Endothelial cell (in vitro differentiated cells): ENCODE measurements at places on chromosomes 11 and 22. TPM values are rescaled to one million over a fixed set of nuclear protein-coding genes. Genes with fewer than 3 reads are reported as not detected.

Gene SEZ6L
- total RNA-seq: 1.2 TPM

Gene SLC22A8
- total RNA-seq: not detected

Gene ANAPC15
- 36.5 TPM for total RNA-seq

Gene PIH1D2
- 2.5 TPM for total RNA-seq

Gene NFAM1
- total RNA-seq: 1.6 TPM

Gene OR10V1
- not detected for total RNA-seq

Gene BRMS1
- 38.4 TPM for total RNA-seq

GRCh38 chr11:9276571-9276970, 11.4 kb upstream of the DENND5A start:
- H3K4me1 ChIP-seq: peaks cover 5% of the 10 kb centered on the region
- no peak overlapping the region for H3K27ac ChIP-seq
- no peak overlapping the region for H3K4me3 ChIP-seq
- peaks cover 3% of the 10 kb centered on the region for H3K36me3 ChIP-seq
- peaks cover 2% of the 10 kb centered on the region for H3K27me3 ChIP-seq
- DNase-seq: no peak

DNA sequence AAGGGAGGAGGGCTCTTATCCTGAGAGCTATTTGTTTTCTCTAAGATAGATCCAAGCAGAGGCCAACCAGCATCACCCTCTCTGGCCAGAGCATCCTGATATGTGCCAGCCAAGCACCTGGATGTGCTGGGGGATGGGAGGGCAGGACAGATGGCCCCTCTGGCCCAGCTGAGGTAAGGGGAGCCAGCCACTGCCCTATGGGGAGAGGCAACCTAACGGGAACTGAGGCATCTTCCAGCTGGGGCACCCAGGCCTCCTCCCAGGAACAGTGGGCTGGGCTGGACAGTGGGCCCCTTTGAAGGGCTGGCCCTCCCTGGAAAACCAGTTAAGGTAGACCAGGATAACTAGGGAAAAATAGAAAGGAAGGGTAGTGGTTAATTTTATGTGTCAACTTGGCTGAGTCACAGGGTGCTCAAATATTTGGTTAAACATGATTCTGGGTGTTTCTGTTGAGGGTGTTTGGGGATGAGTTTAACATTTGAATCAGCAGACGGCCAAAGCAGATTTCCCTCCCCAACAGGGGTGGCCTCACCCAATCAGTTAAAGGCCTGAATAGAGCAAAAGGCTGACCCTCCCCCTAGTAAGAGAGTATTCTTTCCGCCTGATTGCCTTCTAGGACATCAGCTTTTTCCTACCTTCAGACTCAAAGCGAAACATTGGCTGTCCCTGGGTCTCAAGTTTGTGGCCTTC, 595.1 kb downstream of the BUD13 start:
- H3K27ac ChIP-seq: no peak overlapping the region
- no peak for DNase-seq
- peaks cover 48% of the 10 kb centered on the region for H3K4me1 ChIP-seq
- H3K36me3 ChIP-seq: no peaks in the 10 kb centered on the region

GRCh38 chr11:2134022-2135010, 4.9 kb downstream of the IGF2 start:
- peaks cover 5% of the 10 kb centered on the region for H3K36me3 ChIP-seq
- peaks cover 21% of the 10 kb centered on the region for H3K27me3 ChIP-seq
- H3K4me3 ChIP-seq: no peak overlapping the region
- H3K4me1 ChIP-seq: no peaks in the 10 kb centered on the region

DNA sequence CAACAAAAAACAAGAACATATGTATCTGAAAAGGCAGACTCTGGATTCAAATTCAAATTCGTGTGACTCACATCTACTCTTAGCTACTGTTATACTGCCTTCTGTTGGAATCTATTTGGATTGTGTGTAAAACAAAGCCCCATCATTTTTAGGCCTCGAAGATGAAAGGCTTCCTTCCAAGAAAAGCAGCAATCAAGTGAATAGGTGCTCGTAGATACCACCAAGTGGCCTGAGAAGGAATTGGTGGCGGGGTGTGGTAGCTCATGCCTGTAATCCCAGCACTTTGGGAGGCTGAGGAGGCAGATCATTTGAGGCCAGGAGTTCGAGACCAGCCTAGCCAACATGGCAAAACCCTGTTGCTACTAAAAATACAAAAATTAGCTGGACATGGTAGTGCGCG, 4.2 kb downstream of the GRAMD1B start:
- H3K4me3 ChIP-seq: no peak overlapping the region

DNA sequence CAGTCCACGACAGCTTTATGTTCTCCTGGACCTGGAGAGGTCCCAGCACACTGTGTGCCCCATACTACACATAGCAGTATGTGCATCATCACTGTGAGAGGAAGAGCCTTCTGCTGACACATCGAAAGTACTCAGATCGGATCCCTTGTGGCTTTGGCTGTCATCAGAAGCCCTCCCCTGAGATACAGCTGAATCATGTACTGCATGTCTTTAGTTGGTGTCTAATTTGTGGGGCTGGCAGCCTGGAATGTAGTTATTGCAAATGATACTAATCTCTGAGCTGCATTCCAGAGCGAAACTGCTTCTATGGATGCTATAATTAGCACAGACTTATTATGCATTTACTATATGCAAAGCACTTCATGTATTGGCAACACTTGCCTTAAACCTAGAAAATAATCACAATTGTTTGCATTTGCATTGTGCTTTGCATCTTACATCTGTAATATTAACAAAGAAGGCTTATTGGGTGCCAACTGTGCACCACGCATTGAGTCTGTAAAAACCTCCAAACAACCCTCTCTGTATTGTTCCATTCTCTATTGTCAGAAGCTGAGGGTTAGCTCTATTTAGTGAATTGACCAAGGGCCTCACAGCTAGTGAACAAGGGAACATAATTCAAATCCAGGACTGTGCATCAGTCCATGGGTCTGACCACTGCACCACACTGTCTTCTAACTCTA, 89.2 kb upstream of the CRTAM start:
- DNase-seq: no peak
- no peaks in the 10 kb centered on the region for H3K36me3 ChIP-seq
- peaks cover 27% of the 10 kb centered on the region for H3K4me1 ChIP-seq
- no peak overlapping the region for H3K4me3 ChIP-seq

DNA sequence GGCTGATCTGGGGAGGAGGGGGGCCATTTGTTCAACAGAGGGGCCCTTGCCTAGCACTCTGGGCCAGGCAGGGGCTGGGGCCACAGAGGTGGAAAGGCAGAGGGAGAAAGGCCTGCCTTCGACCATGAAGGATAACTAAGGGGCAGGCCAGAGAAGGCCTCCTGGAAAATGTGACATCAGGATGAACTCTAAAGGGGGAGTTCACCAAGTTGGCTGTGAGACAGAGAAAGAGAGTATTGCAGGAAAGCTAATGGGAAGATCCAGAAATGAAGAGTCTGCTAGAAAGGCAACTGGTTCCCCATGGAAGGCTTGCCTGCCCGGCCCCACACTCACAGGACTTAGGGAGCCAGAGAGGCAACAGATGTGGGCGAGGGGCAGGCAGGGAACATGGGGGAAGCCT, 16.3 kb downstream of the CSNK1E start:
- DNase-seq: no peak
- H3K27ac ChIP-seq: no peak overlapping the region
- H3K36me3 ChIP-seq: peaks cover 42% of the 10 kb centered on the region
- peaks cover 10% of the 10 kb centered on the region for H3K27me3 ChIP-seq

DNA sequence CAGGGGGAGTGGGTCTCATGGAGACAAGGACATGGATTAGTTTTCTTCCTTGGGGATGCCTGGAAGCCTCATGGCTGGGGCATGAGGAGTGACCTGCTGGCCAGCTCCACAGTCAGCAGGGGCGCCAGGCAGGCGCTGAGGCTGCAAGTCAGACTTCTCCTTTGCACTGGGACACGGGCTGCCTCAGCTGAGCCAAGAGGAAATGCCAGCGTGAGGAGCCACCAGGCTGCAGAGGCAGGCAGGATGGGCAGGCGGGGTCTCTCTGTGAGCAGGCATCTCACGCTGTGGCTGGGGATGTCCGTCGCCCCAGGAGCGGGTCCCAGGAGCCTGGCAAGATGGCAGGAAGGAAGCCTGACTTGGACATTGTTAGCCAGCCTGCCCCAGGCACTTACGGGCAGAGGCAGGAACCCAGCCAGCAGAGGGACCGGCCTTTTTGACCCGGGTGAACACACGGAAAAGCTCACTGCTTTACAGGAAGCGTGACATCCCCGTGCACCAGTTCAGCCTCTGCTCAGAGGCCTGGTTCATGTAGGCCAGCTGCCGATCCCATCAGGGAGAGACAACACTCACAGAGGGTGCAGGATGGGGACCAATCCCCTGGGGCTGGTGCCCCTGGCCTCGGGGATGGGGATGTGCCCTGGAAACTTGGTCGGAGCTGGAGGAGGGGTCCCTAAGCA, 10.2 kb downstream of the GNB1L start:
- H3K36me3 ChIP-seq: peaks cover 4% of the 10 kb centered on the region
- H3K4me1 ChIP-seq: peaks cover 4% of the 10 kb centered on the region
- H3K27ac ChIP-seq: no peak overlapping the region

GRCh38 chr11:112762707-112763090, 198.5 kb upstream of the NCAM1 start:
- peaks cover 4% of the 10 kb centered on the region for H3K27me3 ChIP-seq
- H3K4me1 ChIP-seq: no peaks in the 10 kb centered on the region
- no peak overlapping the region for H3K27ac ChIP-seq
- no peaks in the 10 kb centered on the region for H3K36me3 ChIP-seq

DNA sequence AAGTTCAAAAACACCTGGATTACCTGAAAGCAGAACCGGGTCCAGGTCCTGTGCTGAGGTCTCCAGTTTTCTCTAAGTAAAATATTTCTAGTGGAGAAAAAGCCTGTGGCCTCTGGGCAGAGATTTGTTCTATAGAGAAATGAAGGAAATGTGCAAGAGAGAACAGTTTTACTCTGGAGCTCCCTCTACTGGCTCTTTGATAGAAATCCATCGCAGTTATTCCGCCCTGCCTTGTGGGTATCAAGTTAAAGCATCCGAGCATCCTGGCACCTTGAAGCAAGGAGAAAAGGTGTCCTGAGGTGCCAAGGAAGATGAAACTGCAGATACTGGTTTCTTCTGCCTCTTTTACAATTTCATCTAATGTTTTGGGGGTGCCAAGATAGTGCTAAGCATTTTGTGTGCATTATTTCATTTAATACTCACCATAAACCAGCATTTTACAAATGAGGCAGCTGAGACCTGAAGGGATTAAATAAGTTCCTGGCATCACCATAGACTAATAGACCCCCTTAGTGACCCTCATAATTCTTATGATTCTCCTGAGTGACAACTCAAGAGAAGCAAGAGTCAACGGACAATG, 113.1 kb upstream of the HSD17B12 start:
- H3K36me3 ChIP-seq: no peaks in the 10 kb centered on the region
- H3K4me1 ChIP-seq: no peaks in the 10 kb centered on the region
- H3K27me3 ChIP-seq: no peaks in the 10 kb centered on the region
- no peak overlapping the region for H3K27ac ChIP-seq
- DNase-seq: no peak

- peaks cover 9% of the 10 kb centered on the region for H3K27me3 ChIP-seq
- no peaks in the 10 kb centered on the region for H3K36me3 ChIP-seq
- no peak overlapping the region for H3K27ac ChIP-seq
These were observed 171.5 kb downstream of the MN1 start for GRCh38 chr22:27629908-27630673.

GRCh38 chr11:99739464-99740089, 718.8 kb downstream of the CNTN5 start:
- peak; percentile 40 for DNase-seq
- no peaks in the 10 kb centered on the region for H3K27me3 ChIP-seq
- no peak overlapping the region for H3K27ac ChIP-seq
- H3K4me3 ChIP-seq: no peak overlapping the region
- H3K4me1 ChIP-seq: no peaks in the 10 kb centered on the region
- H3K36me3 ChIP-seq: no peaks in the 10 kb centered on the region

- no peak overlapping the region for H3K27ac ChIP-seq
- H3K4me3 ChIP-seq: peak overlapping the region; percentile 51
- no peaks in the 10 kb centered on the region for H3K4me1 ChIP-seq
- DNase-seq: no peak
- H3K36me3 ChIP-seq: peaks cover 32% of the 10 kb centered on the region
These were observed 12.1 kb downstream of the RNH1 start for GRCh38 chr11:494761-495536.

GRCh38 chr22:32605576-32605975, 131.0 kb downstream of the FBXO7 start:
- DNase-seq: no peak
- H3K4me3 ChIP-seq: no peak overlapping the region
- H3K4me1 ChIP-seq: peaks cover 41% of the 10 kb centered on the region
- no peaks in the 10 kb centered on the region for H3K36me3 ChIP-seq

DNA sequence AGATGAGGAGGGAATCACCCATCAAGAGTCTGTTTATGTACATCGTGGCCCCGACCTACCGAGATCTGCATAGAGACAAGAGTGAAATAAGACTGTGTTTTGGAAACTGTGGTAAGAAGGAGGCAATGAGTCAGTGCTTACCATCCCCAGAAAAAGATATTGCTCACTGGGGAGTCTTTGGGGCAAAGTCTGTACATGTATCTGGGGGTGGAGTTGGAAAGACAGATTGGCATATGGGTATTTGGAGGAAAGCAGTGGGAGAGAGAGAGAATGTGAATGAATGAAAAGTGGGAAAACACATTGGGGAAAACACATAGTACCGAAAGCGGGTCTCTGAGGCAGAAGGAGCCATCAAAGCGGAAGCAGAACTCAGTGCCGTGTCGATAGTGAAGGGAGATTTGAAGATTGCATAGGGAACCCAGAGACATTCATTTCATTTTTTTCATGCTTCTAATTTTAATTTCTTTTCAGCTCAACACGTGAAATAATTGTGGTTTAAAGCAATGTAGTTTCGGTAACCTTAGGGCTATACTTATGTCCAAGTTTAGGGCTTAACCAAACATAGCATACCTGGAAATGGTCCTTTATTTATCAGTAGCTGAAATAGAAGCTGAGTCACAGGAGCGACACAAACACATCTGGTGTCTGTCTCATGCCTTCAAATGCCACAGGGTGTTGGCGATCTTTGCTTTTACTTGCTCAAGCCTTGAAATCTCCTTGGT, 98.6 kb upstream of the CD44 start:
- peaks cover 23% of the 10 kb centered on the region for H3K4me1 ChIP-seq
- H3K36me3 ChIP-seq: no peaks in the 10 kb centered on the region
- no peak overlapping the region for H3K27ac ChIP-seq
